ENCODE measurements at places on chromosomes 1 and 21.

DNA sequence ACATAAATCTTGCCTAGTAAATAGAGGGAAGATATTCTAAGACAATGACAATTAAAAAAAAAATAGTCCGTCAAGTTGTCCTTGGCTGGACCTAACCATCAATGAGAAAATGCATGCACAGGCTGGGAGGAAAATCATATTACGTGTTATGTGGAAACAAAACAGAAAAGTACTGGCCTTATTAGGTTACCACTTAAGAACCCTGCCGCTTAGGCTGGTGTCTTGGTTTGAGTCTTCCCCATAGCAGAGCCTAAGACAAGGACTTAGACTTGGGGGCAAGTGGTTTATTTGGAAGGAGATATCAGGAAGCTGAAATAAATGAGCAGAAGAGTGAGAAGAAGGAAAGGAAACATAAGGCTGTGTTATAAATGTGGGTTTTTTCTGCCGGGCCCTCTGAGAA is 186.4 kb downstream of the MRPL39 start:
- DNase-seq: no peak

DNA sequence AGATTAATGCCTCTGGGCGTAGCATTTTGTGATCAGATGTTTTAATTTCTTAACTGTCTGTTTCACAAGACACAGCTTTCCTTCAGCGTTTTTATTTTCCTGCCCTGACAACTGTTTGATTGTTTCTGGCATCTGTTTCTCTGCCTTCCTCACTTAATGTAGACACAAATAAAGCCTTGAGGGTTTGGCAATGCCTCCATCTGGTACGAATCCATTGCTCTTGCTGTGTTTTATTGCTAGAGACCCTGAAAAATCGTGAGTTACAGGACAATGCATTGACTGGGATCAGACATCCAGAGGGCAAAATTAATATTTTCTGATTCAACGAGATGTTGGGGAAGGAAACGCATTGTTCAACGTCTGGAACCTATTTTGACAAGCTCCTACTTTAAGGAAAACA is 363.5 kb downstream of the MRPL39 start:
- DNase-seq: no peak

GRCh38 chr1:224696891-224697765 is 81.0 kb downstream of the CNIH3 start:
- no peak for DNase-seq

DNA sequence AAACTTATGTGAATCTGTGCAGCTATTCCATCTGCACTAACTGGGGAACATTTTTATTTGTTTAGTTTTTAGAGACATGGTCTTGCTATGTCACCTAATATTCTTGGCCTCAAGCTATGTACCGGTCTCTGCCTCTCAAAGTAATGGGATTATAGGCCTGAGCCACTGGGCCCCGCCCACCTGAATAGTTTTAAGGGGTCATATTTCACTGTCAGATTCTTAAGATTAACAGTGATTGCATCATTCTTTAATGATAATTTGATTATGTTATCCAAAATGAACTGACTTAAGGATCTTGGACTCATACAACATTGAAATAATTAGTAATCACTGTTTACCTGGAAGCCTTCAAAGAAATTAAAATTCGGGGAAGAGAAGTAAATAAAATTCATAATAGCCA is 12.6 kb upstream of the KLF18 start:
- no peak for DNase-seq

DNA sequence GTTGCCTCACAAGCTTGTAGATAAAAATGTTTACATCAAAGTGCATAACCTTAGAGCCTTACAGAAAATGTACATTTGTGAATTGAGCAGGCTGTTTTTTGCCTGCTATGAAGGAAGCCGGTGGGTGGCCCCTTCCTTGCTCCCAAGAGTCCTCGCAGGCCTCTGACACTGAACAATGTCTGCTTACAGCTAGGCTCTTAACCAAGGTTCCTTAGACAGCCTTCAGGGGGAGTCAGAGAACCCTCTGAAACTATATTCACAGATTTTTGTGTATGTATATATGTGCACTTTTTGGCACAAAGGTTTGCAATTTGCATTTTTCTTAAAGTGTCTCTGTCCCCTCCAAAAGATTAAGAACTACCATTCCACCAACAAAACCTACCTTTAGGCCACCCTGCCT is 282.6 kb downstream of the BARHL2 start:
- no peak for DNase-seq

DNA sequence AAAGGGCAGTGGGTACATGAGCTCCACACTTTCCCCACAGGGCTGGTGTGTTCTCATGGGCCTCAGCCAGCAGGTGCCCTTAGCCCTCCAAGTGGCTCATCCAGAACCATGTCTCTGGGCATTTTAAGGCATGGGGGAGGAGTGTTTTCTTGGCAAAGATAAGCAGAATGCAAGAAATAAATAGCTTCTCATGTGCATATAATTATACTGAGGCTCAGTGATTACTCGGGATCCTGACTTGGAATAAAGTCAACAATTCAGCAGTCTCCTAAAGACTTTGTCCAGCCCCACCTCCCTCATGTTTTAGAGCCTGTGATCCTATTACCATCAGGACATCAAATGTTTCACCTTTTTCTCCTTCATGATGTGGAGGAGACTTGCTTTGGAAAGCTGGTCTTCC is 92.7 kb upstream of the COG2 start:
- DNase-seq: no peak

DNA sequence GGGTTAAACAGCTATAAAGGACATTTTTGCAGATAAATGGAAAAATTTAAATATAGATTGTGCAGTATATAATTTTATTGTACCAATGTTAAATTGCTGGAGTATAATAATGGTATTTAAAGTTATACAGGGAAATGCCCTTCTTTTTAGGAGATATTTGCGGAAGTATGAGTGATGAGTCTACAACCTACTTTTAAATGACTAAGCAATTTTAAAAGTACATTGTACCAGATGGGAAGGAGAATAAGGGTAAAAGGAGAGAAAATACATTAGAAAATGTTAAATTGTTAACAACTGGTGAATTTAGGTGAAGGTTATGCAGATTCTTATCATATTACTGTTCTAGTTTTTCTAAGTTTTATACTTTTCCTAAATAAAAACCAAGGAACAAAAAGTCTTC is 91.8 kb downstream of the ZZZ3 start:
- no peak for DNase-seq

DNA sequence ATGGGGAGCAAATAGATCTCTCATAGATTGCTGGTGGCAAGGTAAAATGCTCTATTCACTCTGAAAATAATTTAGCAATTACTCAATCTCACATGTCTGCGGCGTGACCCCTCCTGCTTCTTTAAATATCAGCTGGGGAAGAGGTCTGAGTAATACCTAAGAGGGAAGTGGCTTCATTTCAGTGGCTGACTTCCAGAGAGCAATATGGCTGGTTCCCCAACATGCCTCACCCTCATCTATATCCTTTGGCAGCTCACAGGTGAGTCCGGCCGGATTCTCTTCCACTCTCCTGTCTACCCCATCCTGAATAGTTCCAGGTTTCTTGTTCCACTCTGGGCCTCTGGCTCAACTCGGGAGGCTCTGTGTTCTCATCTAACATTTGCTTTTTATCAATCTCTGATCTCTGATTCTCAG is at the start of gene SLAMF7:
Gene SLAMF7, plus strand, starts transcription at position 150 of the 414 bp plus-strand sequence. Its CDS starts 55 bp downstream, at position 205.
- no peak for DNase-seq

- peak; percentile 66 for DNase-seq
Measured at GRCh38 chr1:207868774-207869721, 41.9 kb downstream of the CD34 start.

DNA sequence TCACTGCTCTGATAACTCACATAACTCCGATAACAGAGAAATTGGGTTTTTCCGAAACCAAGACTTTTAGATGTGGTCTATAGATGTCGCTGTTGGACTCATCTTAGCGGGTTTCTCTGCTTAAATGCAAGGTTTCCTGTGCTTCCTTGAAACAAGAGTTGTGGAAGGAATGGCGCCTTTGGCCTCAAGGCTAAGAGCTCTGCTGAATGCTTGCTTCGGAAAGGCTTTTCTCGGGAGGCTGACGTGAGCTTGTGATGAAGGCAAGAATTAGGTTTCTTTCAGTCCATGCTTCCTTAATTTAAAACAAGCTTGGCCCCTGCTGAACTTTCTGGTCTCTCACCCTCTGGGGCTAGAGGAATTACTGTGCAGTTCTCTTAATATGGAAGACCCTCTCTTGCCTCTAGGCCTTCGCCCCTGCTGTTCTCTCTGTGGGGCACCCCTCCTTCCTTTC is 113.5 kb downstream of the MAP3K21 start:
- no peak for DNase-seq

DNA sequence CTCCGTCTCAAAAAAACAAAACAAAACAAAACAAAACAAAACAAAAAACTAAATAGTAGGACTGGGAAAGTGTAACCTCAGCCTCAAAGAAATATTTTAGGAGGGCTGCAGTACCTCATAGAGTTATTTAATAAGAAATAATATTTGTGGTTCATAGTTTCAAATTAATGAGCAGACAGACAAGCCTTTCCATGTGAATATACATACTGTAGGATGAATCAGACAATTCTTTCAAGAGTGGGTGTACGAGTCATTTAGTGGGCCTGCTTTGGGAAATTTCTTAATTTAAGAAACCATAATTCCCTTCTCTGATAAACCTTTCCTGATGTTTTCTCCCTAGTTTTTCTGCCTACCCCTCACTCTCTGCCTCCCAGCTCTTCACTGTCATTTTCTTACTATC is 52.5 kb downstream of the CDC14A start:
- DNase-seq: no peak

- no peak for DNase-seq
Measured at GRCh38 chr1:232382671-232383070, 247.3 kb downstream of the SIPA1L2 start.

GRCh38 chr1:54220004-54220811 is 20.2 kb downstream of the MRPL37 start:
- DNase-seq: no peak

DNA sequence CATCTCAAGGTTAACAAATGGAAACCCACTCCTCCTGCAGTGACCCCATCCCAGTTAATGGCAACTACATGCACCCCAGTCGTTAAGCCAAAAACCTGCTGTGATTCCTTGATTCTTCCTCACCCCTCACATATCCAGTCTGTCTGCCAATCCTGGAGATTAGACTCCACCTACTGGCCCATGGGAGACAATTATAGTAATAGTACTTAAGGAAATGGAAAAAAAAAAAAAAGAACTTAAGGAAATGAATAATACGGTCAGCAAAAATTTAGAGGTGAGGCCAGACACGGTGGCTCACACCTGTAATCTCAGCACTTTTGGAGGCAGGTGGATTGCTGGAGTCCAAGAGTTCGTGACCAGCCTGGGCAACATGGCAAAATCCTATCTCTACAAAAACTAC is 7.0 kb downstream of the NOL9 start:
- no peak for DNase-seq

DNA sequence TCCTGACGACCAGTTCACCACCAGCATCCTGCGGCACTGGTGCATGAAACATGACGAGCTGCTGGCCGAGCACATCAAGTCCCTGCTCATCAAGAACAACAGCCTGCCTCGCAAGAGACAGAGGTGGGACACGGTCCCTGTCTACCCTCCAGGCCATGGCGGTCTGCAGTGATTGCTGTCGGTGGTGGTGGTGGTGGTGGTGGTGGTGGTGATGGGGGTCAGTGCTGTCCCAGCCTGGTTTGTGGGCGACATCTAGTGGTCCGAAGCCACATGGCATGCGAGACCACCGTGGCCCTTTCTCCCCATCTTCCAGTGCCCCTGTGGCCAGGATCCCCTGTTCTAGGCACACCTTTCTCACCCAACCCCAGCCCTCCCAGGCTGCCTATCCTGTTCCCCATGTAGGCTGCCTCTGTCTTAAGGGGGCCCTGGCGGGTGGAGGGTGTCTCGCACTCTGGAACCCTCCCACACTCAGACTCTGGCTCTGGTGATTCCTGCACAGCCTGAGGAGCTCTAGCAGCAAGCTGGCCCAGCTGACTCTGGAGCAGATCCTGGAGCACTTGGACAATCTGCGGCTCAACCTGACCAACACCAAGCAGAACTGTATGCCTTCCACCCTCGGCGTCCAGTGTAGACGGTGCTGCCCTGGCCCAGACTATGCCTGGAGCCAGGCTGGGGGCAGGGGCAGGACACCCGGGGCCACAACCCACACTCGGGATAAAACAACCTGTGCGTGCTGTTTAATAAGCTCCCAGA is 3.2 kb upstream of the SLC27A3 start:
- DNase-seq: no peak

GRCh38 chr1:53697721-53698383 is 41.1 kb downstream of the GLIS1 start:
- no peak for DNase-seq

DNA sequence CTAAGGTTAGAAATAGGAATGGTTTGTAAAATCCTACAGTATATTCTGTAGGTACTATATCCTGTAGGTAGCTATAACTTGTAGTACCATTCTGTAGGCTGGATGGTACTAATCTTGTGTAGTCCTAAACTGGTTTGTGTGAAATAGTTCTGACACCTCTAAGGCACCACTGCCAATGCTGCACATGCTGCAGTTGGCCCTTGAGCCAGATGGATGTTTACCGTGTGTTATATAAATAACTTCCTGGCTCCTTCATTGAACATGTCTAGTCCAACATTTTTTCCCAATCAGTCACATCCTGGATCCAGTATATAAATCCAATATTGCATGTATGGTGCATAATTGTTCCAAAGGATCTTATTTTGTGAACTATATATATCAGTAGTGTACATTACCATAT is 89.5 kb upstream of the GNG4 start:
- DNase-seq: no peak

GRCh38 chr1:186740324-186740723 is 60.1 kb upstream of the PTGS2 start:
- no peak for DNase-seq

DNA sequence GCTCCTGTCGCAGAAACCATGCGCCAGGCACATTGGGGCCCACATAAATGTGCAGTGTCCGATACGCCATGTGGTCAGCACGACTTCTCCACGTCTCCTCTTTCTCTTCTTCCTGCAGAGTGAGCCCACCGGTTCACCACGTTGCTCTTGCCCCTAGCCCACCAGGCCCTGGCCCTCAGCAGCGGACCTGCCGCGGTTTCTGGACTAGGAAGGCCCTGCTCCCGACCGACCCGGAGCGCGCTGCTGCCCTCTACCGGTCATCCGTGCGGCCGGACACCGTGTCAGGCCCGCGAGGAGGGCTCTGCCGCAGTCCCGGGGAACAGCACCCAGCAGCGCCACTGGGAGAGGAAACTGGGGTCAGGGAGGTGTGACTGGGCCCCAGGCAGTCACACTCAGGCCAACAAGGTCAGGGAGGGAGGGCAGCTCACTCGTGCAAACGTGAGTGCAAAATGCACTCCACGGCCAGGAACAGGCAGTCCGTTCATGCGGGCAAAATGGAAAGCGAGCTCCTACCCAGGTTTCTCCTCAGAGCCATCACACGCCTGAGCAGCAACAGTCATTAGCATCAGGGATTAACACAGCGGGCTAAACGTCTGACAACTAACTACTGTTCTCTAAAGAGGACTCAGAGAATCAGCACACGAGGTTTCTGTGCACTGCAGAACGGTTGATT is 13.7 kb downstream of the TLR5 start:
- DNase-seq: peak; percentile 37
